GM13976 (cell line): ENCODE measurements at places on chromosomes 6 and 20.

- DNase-seq = no peak
Observed at GRCh38 chr6:37967651-37968050, 148.1 kb downstream of the ZFAND3 start.

DNA sequence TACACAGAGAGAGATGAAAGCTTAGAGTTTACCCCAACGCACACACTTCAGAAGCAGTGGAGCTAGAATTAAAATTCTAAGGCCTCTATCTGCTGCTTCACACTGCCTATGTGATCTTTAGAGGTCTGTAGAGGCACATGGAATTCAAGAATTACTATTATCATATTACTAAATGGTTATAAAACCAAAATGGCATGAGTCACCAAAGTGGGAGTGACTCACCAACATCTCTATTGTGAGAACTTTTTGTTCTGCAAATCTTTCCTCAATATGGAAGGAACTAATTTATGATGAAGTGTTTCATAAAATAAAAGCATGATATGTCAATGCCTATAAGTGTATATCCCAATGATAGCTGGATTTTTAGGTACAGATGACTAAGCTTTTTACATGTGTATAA is 28.5 kb upstream of the TMEM244 start:
- DNase-seq = no peak

DNA sequence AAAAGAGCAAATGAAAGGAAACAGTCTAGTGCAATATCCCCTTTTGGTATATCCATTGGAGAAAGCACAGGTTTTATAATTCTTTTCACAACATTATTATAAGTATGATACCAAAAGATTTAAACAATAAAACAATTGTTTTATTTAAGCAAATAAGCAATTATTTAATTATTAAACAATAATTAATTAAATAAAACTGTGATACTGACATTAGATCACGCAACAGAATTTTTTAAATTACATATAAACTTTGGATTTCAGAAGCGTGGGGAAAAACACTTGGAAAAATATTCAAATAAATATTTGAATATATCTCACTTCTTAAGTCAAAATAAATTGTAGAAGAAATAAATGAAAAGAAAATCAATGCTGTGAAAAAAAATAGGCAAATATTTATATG is 76.2 kb upstream of the STXBP5 start:
- DNase-seq = no peak

DNA sequence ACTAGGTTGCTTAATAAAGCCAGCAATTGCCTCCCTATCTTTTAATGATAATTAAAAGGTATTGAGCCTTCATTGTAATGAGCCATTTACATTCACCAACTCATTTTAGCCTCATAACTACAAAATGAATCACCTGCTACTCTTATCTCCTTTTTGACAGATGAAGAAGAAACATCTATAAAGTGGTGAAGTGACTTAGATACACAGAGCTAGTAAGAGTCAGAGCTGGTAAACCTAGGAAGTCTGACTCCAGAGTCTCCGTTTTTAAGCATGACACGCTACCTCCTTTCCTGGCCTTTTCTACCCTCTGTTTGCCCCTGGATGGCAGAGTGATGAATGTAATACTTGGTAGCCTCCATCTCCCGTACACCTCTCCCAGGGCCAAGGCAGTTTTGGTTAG is 93.5 kb downstream of the SPTLC3 start:
- no peak for DNase-seq

GRCh38 chr6:139757784-139758183 is 383.3 kb upstream of the CITED2 start:
- DNase-seq = no peak

GRCh38 chr6:138480279-138480949 is 18.9 kb downstream of the NHSL1 start:
- DNase-seq = no peak

DNA sequence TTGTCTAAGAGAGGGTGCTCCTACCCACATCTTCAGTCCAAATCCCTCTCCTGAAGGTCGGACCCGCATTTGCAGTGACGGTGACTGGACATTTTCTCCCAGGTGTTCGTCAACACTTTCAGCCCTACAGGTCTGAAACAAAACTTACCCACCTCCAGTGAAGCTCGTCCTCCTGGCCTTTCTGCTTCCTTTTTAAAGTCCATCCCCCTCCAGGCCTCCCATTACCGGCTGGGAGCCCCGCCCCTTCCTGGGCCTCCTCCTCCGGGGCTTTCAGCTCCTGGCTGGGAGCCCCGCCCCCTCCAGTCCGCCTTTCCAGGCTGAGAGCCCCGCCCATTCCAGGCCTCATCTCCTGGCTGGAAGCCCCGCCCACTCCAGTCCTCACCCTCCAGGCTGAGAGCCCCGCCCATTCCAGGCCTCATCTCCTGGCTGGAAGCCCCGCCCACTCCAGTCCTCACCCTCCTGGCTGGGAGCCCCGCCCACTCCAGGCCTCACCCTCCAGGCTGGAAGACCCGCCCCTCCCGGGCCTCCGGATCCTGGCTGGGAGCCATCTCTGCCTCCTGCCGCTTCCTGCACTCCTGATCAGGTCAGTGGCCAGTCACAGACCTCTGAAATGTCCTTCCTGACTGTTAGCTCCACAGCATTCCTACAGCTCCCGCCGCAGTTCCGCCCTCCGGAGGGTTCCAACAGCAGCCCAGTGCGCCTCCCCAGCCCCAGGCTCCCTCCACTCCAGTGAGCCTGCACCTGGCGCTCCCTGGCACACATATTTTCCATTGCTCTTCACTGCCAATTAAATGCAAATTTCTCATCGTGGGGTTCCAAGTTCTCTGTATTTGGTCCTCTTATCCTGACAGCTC is 98.5 kb downstream of the LY86 start:
- DNase-seq = no peak

DNA sequence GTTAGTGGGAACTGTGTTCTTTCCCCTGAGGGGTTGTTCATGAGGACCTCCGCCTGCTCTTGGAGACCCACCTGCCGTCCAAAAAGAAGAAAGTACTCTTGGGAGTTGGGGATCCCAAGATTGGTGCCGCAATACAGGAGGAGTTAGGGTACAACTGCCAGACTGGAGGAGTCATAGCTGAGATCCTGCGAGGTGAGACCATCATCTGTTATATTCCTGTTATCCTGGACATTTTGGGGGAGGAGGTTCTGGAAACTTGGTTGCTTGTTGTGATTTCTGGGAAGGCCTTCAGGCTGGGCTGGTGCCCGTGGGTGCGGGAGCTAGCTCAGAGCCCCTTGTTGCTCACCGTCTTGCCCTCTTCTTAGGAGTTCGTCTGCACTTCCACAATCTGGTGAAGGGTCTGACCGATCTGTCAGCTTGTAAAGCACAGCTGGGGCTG is 2.0 kb downstream of the NOP56 start:
- no peak for DNase-seq

GRCh38 chr6:169158691-169159090 is 95.0 kb downstream of the THBS2 start:
- DNase-seq = peak; percentile 12

GRCh38 chr20:18973529-18974173 is 160.1 kb downstream of the SCP2D1 start:
- no peak for DNase-seq

DNA sequence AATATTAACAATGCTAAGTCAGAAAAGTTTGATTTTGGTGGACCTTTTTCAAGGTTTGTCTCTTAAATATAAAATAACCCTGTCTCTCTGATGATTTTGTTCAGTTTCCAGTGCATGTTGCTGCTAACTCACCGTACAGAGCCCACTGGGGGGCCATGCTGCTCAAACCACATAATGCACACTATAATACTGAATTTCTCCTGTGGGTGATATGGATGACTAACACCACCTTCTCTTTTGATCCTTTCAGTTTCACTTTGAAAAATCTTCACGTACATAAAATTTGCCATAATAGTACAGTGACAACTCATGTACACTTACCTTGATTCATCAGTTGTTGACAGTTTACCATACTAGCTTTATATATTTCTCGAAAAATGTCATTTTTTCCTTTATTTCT is 506.6 kb upstream of the MAN1A1 start:
- peak; percentile 5 for DNase-seq

DNA sequence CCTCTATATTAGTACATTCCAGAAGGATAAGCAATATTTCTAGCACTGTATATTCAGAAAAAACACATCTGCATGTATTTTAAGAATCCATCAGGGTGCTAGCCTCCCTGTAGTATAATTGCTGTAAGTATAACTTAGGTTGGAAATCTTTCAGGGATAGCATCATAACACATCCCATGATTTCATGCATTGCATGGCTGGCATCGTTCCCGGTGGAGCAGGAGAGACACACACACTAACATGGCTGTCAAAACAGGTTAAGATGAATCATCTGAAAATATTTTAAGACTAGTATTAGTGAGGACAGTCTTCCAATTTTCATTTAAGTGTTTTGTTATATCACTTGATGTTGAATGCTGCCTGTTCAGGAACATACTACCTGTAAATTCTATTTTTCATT is 32.1 kb upstream of the CENPW start:
- DNase-seq = no peak

DNA sequence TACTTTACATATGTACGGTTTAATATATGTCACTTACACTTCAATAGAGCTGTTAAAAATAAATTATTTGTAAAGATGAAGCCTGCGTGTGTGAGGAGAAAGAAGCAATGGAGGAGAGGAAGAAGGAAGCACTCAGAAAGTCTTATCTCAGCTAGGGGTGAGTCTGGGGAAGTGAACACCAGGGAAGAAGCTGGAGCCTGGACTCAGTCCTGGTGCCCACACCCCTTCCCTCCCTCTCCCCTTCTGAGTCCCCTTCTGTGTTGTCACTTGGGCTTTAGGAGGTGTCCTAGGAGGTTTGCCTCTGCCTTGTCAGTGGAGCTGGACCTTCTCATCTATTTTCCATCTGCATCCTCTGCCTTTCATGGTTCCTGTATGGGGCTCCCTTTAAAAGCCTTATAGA is 1.9 kb downstream of the SIRPB2 start:
- DNase-seq = no peak

DNA sequence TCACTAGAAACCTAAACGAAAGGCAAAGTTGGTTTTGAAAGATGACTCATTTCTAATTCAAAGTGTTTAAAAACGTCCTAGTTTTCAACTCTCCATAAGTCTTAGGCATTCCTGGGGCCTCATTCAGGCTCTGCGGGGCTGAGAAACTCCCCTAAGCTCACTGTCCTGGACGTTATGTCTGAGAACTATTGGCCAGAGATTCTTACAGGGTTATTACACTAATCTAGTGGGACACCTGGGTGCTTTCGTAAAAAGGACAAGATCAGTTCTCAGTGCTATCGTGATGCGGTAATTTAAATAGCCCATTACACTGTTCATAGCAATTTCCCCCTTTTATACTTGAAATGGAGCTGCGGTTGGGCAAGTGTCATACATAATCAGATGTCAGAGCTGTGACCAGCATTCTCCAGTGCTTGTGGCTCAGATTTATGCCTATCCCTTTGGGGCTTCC is 280.9 kb downstream of the QKI start:
- no peak for DNase-seq

DNA sequence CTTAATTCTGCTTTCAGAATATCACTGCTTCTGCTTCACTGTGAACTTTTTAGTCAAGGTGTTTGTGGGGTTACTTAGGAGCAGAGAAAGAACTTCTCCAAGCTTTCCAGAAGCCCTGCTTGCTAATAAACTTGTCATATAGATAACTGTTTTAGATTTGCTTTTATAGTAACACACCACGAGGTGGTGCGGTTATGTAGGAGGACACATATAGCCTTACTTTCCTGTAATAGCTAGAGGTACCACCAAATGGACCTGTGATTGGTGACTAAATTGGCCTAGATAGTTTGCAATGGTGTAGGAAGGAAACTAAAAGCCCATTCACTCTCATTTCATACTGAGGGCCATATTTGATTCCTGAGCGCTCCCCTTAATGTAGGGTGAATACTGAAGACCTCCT is 52.3 kb upstream of the BCLAF1 start:
- DNase-seq = no peak

- no peak for DNase-seq
Observed at GRCh38 chr6:119324718-119325117, 24.8 kb downstream of the MAN1A1 start.

DNA sequence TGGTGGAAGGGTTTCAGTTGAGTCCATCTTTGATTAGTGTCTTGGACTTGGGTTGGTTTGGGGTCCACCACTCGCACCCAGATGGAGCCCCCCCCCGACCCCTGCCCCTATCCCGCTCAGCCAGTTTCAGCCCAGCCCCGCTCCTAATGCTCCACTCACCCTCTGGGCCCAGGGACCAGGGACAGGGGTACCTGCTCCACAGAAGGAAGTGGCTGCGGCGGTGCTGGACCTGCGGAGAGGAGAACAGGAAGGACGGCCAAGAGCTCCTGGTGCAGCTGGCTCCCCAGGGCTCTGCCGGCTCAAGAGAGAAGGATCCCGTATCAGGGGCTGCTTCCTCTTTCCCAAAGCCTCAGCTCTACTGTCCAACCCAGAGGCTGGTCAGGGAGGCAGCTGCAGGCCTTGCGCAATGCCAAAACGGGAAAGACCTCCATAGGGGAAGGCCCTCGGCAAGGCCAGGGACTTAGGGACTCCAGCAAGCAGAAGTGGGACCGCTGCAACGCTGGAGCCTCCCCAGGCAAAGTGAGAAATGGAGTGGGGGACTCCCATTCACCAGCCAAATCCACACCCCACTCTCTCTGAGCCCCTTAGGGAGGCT is at the start of gene SIGLEC1:
TSS of gene SIGLEC1 (minus strand) at position 322 of the 595 bp plus-strand sequence. CDS start 5,472 bp downstream, outside the sequence.
- no peak for DNase-seq

DNA sequence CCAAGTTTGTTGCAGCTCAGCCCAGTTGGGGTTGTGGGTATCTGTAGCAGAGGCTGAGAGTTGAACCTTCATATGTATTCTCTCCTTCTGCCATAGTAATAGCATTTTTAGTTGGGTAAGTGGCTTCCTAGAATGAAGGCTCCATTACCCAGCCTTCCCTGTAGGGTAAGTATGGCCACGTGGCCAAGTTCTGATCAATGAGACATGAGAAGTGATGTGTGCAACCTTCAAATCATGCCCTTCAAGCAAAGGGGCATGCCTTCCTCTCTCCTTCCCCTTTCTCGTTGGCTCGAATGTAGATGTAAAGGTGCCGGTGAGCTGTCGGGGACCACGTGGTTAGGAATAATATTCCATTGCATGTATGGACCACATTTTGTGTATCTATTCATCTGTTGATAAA is 12.7 kb upstream of the TRAF3IP2 start:
- no peak for DNase-seq

DNA sequence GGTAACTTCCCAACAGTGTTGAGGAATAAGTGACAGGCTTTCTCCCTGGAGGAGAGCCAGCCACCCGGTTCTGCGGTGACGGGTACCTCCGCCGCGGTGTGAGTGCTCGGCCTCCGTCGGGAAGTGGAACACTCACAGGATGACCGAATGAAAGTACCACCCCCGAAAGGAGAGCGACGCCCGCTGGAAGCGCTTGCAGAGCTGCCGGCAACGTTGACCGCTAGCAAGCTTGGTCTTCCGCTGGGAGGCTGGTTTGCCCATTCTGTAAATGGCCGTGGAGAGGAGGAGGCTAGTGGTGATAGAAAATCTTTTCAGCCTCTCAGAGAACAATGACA is 614 bp upstream of the TMEM242 start:
- peak; percentile 49 for DNase-seq

GRCh38 chr20:32917191-32917950 is 58.6 kb downstream of the EFCAB8 start:
- no peak for DNase-seq

DNA sequence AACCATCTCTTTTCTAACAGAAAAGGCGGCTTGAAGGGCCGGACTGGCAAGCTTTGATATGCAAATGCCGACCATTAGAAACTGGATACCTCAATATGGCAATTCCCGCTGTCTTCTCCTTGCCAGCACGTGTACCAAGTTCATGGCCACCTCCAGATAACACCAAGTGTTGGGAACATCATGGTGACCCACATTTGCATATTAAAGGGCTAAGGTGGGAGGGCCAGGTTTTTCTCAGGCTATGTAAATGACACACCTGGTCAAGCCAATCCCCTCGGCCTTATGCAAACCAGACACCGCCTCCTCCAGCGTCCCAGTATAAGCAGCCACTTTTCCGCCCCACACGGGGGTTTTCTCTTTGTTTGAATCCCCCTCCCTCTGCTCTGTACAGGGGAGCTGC is 110.7 kb downstream of the DACT2 start:
- DNase-seq = no peak
